ENCODE measurements at places on chromosomes 5 and 9.

DNA sequence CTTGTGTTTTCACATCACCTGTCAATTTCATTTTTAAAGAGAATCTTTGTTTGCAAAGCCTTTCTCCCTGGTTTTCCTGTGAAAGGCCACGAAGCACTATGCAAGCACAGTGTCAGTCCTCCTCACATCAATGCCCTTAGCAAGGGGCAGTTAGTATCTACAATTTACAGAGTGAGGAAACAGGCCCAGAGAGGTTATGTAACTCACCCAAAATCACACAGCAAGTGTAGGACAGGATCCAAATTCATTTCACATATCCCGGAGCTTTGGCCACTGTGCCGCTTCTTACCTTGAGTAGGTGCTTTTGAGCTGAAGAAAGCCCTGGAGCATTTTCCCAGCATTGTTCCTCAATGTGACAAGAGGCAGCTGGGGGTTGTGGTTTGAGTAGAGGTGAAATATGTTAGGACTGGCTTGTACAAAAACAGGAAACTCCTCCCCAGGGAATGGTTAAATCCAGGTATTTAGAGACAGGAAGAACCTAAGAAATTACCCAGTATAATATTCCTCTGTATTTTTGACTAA, 283.8 kb downstream of the NTRK2 start:
- DNase-seq, result no peak

DNA sequence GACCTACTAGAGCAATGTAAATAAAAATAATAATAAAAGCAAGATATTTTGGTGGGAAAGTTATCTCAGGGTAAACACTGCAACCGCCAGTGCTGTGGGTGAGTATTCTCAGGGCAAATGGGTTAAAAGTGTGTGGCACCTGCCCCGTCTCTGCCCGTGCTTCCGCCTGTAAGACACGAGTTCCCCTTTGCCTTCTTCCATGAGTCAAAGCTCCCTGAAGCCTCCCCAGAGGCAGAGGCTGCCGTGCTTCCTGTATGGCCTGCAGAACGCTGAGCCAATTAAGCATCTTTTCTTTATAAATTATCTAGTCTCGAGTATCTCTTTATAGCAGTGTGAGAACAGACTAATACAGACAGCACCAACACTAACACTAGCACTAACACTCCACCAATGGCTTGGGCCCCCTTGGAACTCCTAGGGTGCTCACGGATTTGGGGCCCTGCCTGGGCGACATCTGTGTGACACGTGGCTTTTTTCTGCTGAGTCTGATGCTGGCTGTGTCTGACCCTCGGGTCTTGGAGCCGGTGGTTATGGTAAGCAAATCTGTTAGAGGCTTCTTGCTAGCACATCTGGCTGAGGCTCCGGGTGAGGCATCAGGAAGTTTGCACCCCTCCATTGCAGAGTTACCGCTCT, 10.6 kb downstream of the PLEKHG4B start:
- no peak for DNase-seq

DNA sequence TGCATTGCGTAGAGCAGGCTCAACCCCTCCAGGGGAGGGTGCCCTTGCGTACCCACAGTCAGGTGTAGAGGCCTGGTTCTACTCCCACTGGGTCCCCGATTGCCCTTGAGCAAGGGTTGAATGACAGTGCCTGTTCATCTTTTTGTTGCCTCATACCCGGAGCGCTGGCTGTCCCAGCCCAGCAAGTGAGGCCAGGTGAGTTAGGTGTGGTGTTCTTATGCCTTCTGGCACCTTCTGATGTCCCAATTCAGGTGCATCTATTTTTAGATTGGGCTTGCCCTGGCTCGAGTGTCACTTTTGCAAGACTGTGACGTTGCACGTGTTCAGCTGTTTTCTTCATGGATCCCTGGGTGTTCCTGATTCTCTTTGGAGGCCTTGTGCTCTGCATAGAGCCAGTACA, 257.8 kb downstream of the GOLPH3 start:
- DNase-seq, result no peak

GRCh38 chr5:132760601-132761317, 13.5 kb downstream of the CCNI2 start:
- no peak for DNase-seq

DNA sequence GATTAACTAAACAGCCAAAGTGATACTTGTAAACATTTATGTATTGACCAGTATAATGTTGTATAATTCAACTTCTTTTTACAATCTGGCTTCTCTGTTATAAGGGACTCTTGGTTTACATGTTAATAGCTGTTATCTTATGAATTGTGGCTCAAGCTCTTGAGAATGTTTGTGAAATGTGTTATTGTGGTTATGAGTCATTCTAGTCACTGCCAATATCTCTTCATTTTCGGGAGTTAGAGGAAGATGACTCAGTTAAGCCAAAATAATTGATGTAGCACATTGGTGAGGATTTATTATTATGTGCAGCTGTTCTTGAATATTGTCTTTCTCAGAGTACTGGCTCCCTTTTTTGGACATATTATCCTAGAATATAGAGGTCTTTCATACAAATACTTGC, 655.2 kb upstream of the RIOK2 start:
- no peak for DNase-seq

DNA sequence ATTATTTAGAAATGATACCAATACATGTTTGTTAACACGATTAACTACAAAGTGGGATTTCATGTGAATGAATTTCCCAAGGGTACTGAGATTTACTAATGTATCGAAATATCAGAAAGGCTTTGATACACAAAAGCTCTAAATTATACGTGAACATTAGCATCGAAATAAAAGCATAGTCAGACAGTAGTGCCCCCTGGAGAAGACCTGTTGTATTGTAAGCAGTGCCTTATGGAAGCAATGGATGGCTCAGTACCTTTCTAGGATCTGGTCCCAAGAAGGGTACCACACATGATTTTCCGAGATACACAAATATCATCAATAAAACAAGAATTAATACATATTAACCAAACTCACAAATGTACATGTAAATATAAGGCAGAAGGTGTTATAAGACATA, 153.8 kb downstream of the CDH12 start:
- no peak for DNase-seq

DNA sequence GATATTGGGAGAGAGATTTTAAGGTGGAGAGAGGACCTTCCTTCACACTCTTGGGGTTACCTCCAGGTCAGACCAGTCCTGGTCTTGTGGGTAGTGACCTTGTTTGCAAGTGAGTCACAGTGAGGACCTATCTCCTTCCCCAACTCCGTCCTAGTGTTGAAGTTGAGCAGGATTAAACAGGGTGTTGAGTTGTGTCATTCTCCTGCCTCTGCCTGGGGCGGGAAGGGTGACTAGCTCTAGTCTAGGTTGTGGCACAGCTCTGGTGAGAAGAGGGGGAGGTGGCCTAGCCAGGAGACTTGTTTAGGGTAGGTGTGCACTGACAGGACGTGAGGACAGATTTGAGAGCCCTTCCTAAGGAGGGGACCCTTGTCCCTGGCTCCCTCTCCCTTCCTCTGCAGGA, 119.6 kb upstream of the PITX1 start:
- DNase-seq, result no peak

GRCh38 chr5:128773378-128773777, 191.9 kb upstream of the SLC27A6 start:
- DNase-seq, result no peak

- no peak for DNase-seq
Observed at GRCh38 chr9:96363175-96363967, 20.1 kb downstream of the SLC35D2 start.

- DNase-seq, result no peak
Observed at GRCh38 chr5:91052977-91053740, 330.0 kb downstream of the ARRDC3 start.

- no peak for DNase-seq
Observed at GRCh38 chr5:125117566-125117965, 371.1 kb upstream of the ZNF608 start.

DNA sequence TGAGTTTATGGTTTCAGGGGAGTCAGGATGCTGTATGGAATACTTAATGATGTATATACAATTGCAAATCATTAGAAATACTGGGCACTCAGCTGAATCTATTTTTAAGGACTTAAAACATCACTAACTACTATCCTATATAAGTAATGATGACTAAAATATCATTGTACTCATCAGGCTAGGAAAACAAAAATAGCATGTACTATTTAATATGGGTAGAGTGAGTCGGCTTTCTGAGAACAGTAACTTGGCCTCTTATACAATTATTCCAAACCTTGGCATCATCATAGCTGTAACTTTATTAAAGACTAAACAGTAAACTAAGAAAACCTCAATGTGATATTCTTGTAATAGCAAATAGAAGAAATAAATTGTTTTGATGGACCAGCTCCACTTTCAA, 94.5 kb downstream of the PJA2 start:
- DNase-seq, result no peak

DNA sequence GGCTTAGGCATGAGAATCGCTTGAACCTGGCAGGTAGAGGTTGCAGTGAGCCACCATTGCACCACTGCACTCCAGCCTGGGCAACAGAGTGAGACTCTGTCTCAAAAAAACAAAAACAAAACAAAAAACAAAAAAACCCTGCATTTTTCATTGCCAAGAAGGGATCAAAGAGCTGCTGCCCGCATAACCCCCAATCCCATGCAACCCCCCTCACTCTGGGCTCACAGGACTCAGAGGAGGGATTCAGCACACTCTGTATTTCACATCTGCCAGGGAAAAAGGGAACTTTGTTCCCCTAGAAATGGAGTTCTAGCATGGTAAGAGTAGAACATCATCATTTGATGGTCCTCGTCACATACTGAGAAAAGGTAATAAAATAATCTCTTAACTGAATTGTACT, 153.9 kb upstream of the GNA14 start:
- DNase-seq, result no peak

GRCh38 chr5:83662558-83662957, 58.1 kb downstream of the HAPLN1 start:
- no peak for DNase-seq

GRCh38 chr9:91211919-91212318, 149.8 kb downstream of the AUH start:
- DNase-seq, result no peak

DNA sequence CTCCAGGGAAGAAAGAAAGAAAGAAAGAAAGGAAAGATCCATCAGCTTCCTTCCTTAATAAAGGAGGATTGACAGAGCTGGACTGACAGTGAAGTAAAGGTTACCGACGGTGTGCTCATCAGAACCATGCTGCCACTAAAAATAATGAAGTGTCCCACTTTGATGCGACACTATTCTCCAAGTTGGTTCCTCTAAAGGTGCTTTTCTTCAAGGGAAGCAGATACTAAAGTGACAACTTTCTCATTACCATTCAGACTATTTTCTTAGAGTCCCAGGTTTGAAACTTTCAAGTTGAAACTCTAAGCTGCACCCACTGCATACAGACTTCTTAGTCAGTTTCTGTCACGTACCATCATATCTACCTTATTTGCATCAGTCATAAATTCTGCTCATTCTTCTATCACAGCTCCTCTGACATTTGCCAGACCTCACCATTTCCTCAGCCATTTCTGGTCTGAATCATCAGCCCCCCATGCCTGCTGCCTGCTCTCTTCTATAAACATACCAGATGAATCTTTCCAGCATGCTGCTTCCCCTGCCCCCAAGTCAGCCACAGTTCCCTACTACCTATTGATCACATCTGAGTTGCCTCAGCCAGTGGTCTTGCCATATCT, 177.6 kb downstream of the DEPDC1B start:
- DNase-seq, result no peak

GRCh38 chr9:114416906-114417305, 29.1 kb upstream of the AKNA start:
- no peak for DNase-seq

DNA sequence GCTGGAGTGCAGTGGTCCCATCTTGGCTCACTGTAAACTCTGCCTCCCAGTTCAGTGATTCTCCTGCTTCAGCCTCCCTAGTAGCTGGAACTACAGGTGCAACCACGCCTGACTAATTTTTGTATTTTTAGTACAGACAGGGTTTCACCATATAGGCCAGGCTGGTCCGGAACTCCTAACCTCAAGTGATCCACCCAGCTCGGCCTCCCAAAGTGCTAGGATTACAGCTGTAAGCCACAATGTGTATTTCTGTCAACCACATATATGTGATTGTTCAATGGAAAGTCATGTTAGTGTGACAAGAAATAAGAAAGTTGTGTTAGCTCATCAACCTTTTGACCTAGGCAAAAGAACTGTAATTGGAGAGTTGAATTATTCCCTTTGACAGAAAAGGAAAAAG, 677.1 kb upstream of the CHD1 start:
- no peak for DNase-seq

- DNase-seq, result no peak
Observed at GRCh38 chr5:180869587-180869986, 8.5 kb upstream of the ZFP62 start.

- DNase-seq, result no peak
Observed at GRCh38 chr5:82813861-82814260, 263.3 kb downstream of the TMEM167A start.

GRCh38 chr9:15369871-15370270, 52.8 kb upstream of the SNAPC3 start:
- no peak for DNase-seq
